ENCODE measurements at places on chromosomes 3 and 15.

- no peak for DNase-seq
Measured at GRCh38 chr3:51961602-51962569, 5.4 kb downstream of the PCBP4 start.

GRCh38 chr3:182501856-182502255 lies 291.4 kb upstream of the ATP11B start:
- no peak for DNase-seq

- no peak for DNase-seq
Measured at GRCh38 chr15:35674873-35675781, 129.2 kb upstream of the DPH6 start.

DNA sequence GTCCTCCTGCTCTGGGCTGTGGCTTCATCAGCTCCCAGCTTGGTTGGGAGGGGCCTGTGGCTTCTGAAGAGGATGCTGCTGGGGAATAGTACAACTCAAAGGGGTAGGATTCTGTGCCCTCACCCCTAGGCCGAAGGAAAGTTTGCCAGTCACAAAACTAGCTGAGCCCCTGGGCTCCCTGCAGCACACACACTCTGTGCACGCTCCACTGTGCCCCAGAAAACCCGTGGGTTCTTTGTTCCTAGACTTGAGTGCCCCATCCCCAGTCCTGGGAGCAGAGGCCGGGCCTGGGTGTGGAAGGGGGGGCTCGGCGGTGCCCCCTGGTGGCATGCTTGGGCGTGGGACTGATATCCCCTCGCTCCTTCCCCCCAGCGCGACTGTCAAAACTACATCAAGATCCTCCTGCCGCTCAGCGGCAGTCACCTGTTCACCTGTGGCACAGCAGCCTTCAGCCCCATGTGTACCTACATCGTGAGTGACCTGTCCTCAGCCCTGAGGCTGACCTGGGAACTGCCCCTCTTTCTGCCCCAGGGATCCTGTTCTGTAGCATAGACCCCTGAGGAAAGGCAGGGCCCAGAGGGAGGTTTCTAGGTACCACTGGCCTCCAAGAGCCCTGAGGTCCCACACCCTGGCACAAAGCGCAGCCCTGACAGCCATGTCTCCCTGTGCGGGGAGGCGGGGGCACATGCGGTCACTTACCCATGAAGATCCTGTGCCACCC lies 14.2 kb downstream of the CIB1 start:
- DNase-seq, result peak; percentile 50

GRCh38 chr15:31269816-31270575 lies 56.6 kb upstream of the KLF13 start:
- no peak for DNase-seq

DNA sequence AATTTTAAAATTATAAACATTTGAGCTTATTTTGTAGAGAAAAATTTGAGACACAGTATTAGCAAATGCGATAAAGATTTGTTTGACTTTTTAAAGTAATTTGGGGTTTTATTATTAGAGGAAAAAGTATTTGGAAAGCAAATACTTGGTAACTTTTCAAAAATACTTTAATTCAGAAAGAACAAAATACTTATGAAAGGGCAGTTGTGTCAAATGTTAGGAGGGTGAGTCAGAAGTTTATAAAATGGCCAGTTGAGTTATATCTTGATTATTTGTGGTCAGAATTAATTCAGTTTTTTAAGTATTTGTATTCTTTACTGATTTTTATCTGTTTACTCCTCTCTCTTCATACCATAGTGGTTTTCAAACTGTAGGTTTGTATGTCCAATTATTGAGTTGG lies 12.1 kb downstream of the LACTB start:
- DNase-seq, result no peak

DNA sequence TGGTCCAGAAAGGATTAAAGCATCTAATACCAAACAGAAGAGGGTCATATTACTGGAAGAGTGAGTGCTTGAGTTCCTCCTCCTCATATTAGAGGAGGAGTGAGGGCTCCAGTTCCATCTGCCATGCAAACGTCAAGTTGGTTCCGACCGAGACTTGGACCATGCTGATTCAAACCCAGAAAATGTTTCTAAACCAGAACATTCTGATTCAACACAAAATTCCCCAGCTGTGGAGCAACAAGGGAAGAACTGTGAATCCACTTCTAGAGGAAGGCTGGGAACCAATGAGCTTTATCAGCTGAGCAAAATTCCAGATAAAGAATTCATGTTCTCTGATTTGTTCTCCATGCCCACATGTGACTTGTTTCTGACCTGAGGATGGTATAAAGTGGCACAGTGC lies 135.6 kb upstream of the WNT5A start:
- no peak for DNase-seq

- DNase-seq, result no peak
Measured at GRCh38 chr3:129745253-129745652, 138.8 kb upstream of the PLXND1 start.
